ENCODE measurements at places on chromosomes 5 and 9. TPM values are rescaled to one million over a fixed set of nuclear protein-coding genes. Genes with fewer than 3 reads are reported as not detected.

DNA sequence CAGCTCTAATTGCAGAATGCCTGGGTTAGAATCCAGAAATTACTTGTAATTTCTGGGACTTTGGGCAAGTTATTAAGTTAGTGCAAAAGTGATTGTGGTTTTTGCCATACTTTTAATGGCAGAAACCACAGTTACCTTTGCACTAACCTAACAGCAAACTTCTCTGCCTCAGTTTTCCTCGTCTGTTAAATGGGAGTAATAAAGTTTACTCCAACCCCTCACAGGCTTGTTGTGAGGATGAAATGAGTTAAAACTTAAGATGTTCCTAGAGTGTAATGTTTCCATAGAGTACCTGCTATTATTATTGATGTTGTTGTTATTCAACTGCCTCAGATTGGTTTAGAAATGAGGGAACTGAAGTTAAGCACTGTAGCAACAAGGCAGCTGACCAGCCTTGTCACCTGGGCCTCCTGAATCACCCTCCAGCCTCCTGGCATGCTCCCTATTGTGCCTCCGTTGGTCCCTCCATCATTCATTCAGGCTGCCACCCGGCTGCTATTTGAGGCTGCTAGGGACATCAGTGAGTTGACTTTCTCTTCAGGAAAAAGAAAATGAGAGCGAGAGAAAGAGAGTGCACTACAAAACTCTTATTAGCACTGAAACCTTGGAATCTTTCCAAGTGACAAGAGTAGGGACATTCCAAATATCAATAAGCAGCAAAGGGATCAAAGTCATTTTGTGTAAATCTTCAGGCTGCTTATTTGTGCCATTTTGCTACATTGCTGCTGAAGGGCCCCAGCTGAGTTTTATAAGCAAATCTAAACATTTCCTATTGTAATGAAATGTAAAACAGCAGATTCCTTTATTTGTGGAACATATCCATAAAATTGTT, 66.5 kb upstream of the TTC23L start:
- no peaks in the 10 kb centered on the region for H3K27me3 ChIP-seq
- no peaks in the 10 kb centered on the region for H3K36me3 ChIP-seq
- no peak for DNase-seq
- H3K27ac ChIP-seq, result no peak overlapping the region
- H3K4me1 ChIP-seq, result no peaks in the 10 kb centered on the region

DNA sequence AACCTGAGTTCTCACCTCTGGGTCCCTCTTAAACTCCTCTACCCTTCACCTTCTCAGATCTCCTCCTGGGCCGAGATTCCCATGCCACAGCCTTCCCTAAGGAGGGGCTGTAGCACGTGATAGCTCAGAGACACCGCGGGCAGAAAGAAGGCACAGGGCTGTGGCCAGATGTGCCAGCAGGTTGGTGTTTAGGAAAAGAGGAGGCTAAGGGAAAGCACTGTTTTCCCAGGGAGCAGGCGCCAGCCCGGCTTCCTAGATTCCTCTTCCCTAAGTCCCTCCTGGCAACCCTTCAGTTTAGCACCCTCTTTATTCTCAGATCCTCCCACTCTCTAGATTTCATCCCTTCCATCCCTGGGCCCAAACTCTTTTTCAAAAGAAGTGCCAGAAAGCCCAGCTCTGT, 59.4 kb upstream of the CCNG1 start:
- no peaks in the 10 kb centered on the region for H3K27me3 ChIP-seq
- H3K27ac ChIP-seq, result no peak overlapping the region
- no peak overlapping the region for H3K4me3 ChIP-seq
- H3K36me3 ChIP-seq, result no peaks in the 10 kb centered on the region
- DNase-seq, result no peak
- H3K4me1 ChIP-seq, result no peaks in the 10 kb centered on the region

- peak within 1 kb of the TSS; percentile 78 for H3K27ac ChIP-seq
- H3K4me3 ChIP-seq, result no peak within 1 kb of the TSS
- peaks cover 26% of the 10 kb centered on the region for H3K4me1 ChIP-seq
- H3K27me3 ChIP-seq, result peaks cover 5% of the 10 kb centered on the region
These were observed at the start of gene SAPCD2 for GRCh38 chr9:137070201-137070905. SAPCD2 (minus strand) TSS chr9:137070557; CDS start chr9:137070460, 97 bp downstream.

GRCh38 chr9:10071579-10071978, 541.2 kb downstream of the PTPRD start:
- no peaks in the 10 kb centered on the region for H3K36me3 ChIP-seq
- no peaks in the 10 kb centered on the region for H3K4me1 ChIP-seq
- H3K27me3 ChIP-seq, result no peaks in the 10 kb centered on the region
- H3K4me3 ChIP-seq, result no peak overlapping the region

GRCh38 chr5:115520191-115520590, 24.4 kb downstream of the FEM1C start:
- no peak overlapping the region for H3K4me3 ChIP-seq
- H3K4me1 ChIP-seq, result peaks cover 21% of the 10 kb centered on the region
- H3K27me3 ChIP-seq, result no peaks in the 10 kb centered on the region

DNA sequence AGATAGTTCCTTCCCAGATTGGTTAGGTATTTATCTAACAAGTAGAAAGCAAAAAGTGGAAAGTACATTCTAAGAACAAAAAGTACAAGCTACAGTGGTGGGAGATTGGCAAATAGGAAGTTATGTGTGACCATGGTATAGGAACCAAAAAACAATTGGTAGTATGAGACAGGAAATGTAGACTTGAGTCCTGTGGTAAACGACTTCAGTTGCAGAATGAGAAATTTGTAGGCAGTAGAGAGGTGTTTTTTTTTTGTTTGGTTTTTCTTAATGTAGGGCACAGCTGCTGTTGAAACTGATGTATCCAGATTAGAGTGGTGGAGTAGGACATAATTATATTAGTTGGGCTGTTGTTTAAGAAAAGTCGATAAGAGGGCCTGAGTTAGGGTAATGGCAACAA, 72.0 kb downstream of the CCNH start:
- H3K36me3 ChIP-seq, result peaks cover 3% of the 10 kb centered on the region
- no peaks in the 10 kb centered on the region for H3K4me1 ChIP-seq
- DNase-seq, result no peak

- no peak overlapping the region for H3K27ac ChIP-seq
- H3K4me3 ChIP-seq, result no peak overlapping the region
- no peaks in the 10 kb centered on the region for H3K4me1 ChIP-seq
- DNase-seq, result no peak
These were observed 31.4 kb upstream of the BRD3 start for GRCh38 chr9:134099123-134099761.

DNA sequence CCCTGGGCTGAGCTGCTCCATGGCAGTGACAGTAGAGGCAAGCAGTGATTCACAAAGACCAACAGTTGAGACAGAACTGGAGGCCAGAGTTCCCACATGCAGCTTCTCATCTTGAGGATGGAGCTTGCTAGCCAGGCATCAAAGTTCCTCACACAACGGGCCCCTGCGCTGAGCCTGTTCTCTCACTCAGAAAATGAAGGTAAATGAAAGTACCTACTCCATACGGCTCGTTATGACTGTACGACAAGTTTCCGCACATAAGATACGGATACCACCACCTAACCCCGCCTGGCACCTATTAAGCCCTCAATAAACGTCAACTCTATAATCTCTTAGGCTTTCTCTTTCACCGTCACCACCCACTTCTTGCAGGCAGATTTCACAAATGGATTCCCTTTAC, 12.9 kb downstream of the NOL6 start:
- H3K4me3 ChIP-seq, result no peak overlapping the region
- no peaks in the 10 kb centered on the region for H3K36me3 ChIP-seq
- DNase-seq, result no peak
- no peaks in the 10 kb centered on the region for H3K27me3 ChIP-seq
- no peaks in the 10 kb centered on the region for H3K4me1 ChIP-seq

DNA sequence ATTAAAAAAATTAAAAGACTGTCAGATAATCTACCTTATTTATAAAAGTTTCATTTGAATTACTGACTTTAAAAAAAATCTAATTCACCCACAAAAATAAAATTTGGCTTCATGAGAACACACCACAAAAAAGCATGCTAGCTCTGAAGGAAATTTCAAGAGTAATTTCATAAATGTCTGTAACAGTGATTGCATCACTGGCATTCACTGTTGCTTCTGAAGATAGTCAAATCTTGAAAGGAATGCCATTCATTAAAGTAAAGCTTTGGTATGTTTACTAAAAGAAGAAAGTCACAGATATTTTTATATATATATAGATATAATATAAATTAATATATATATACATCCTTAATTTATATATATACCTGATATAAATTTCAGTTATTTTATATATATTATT, 43.4 kb downstream of the NADK2 start:
- DNase-seq, result no peak
- H3K36me3 ChIP-seq, result peaks cover 51% of the 10 kb centered on the region
- no peaks in the 10 kb centered on the region for H3K27me3 ChIP-seq
- H3K27ac ChIP-seq, result no peak overlapping the region
- H3K4me3 ChIP-seq, result no peak overlapping the region
- H3K4me1 ChIP-seq, result no peaks in the 10 kb centered on the region

- H3K27ac ChIP-seq, result no peak overlapping the region
- DNase-seq, result no peak
- no peak overlapping the region for H3K4me3 ChIP-seq
- peaks cover 3% of the 10 kb centered on the region for H3K4me1 ChIP-seq
- H3K36me3 ChIP-seq, result no peaks in the 10 kb centered on the region
These were observed 6.2 kb downstream of the TMEM8B start for GRCh38 chr9:35835216-35835632.

DNA sequence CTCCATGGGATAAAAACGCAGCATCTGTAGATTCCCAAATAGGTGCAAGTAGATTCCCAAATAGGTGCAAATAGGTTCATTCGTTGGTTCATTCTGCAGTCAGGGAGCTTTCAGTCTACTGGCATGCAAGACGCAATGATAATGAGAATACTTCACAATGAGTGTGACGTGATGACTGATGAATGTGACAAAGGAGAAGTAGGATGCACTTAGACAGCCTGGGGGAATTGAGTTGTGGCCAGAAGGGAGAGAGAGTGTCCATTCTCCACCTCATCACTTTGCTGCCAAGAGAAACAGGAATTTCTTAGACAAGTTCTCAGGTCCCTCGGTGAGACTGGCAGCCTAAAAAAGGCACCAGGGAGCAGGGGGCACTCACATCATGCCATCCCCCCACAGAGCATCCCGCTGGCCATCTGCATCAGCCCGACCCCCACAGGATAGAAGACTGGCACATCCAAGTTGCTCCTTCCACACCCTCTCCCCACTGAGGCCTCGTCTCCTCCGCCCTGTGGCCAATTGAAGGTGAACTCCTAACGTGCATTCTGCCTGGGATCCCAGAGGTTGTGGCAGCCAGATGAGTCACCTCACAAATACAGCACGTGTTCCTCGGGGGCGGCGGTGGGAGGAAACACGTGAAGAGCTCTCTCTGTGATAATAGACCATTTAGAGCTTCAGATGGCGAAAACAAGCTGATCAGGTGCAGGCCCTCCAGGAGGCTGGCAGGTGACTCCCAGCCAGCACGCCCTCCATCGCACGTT, 19.9 kb upstream of the KCNIP1 start:
- DNase-seq, result no peak
- no peak overlapping the region for H3K4me3 ChIP-seq
- no peaks in the 10 kb centered on the region for H3K4me1 ChIP-seq
- no peaks in the 10 kb centered on the region for H3K27me3 ChIP-seq
- no peaks in the 10 kb centered on the region for H3K36me3 ChIP-seq

DNA sequence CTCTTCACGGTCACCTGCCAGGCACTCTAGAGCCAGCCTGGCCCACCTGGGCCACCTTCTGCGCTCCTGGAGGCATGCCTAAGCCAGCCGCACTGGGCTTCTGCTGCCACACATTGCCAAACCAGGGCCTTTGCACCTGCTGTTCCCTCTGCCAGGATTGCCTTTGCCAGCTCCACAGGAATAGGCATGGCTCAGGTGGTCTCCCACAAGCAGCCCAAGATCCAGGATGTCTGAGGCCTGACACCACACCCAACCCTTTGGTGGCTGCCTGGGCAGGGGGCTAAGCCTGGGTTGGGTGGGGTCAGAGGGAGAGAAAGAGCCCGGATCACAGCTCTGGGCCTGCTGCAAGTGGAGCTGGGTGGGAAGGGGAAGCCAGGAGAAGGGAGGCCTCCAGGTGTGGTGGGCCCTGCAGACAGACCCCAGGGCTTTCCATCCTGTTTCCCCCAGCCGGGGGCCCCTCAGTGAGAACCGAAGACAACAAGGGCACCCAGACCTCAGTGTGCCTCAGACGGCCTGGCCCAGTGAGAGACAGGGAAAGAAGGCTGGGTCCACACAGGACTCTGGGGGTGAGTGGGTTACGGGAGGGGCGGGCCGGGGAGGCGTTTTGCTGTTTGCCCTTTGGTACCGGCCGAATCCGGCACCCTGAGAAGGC, 672 bp upstream of the SUSD3 start:
- peaks cover 2% of the 10 kb centered on the region for H3K4me1 ChIP-seq
- no peaks in the 10 kb centered on the region for H3K36me3 ChIP-seq
- no peak overlapping the region for H3K27ac ChIP-seq
- H3K27me3 ChIP-seq, result no peaks in the 10 kb centered on the region
- H3K4me3 ChIP-seq, result no peak overlapping the region

- H3K27me3 ChIP-seq, result peaks cover 3% of the 10 kb centered on the region
- H3K4me3 ChIP-seq, result no peak overlapping the region
- no peaks in the 10 kb centered on the region for H3K36me3 ChIP-seq
- DNase-seq, result peak; percentile 31
- no peak overlapping the region for H3K27ac ChIP-seq
These were observed 203.8 kb downstream of the SNCAIP start for GRCh38 chr5:122515709-122516431.

- H3K36me3 ChIP-seq, result no peaks in the 10 kb centered on the region
- no peak overlapping the region for H3K27ac ChIP-seq
- H3K27me3 ChIP-seq, result no peaks in the 10 kb centered on the region
- H3K4me3 ChIP-seq, result no peak overlapping the region
- no peaks in the 10 kb centered on the region for H3K4me1 ChIP-seq
These were observed 344.3 kb upstream of the CLINT1 start for GRCh38 chr5:158203261-158203660.

CKMT2 gene
- 3,872 TPM for total RNA-seq

SPATA31E1 gene
- not detected for total RNA-seq

PDGFRB gene
- 45.6 TPM for total RNA-seq

SERINC5 gene
- 17.0 TPM for total RNA-seq

FCHO2 gene
- 14.9 TPM for total RNA-seq

NFIB gene
- total RNA-seq, result 98.2 TPM

SLC6A18 gene
- total RNA-seq, result not detected

PLAA gene
- 31.7 TPM for total RNA-seq

SLC34A1 gene
- not detected for total RNA-seq

CCNI2 gene
- not detected for total RNA-seq
